ENCODE measurements at places on chromosomes 12 and 14.

GRCh38 chr14:32407130-32407529 is 78.0 kb downstream of the AKAP6 start:
- DNase-seq: no peak

DNA sequence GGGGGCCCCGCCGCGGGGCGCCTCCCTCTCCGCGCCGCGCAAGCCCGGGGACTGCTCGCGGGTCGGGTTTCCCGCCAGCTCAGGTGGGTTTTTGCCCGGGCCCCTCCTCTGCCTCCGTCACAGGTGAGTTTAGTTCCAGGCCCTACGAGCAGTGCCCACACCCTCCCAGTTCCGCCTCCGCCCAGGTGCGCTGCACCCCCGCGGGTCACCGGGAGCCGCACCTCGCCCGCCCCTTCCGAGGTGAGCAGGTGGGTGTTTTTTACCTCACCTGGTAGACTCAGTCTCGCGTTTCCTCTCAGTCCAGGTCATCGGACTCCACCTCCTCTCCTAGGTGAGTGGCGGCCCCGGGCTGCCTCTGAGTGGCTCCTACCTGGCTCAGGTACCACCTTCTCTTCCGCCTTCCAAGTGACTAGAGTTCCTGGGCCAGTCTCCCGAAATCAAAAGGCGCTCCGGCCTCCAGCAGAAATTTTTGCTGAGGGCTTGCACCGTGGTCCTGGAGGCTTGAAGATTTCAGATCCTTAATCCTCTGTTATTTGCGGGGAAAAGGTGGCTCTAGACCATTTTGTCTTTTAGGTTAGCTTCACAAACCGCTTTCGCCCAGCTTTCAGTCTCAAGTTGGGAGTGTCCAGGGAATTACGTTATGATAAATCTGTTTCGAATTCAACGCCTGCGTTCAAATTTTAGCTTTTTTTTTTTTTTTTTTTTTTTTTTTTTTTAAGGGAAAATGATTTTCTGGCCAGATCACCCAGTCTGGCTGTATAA is at the start of gene TMEM30B:
Gene TMEM30B (minus strand): TSS at position 153 of the 762 bp plus-strand sequence. CDS start 191 bp downstream, outside the sequence.
- DNase-seq: no peak

DNA sequence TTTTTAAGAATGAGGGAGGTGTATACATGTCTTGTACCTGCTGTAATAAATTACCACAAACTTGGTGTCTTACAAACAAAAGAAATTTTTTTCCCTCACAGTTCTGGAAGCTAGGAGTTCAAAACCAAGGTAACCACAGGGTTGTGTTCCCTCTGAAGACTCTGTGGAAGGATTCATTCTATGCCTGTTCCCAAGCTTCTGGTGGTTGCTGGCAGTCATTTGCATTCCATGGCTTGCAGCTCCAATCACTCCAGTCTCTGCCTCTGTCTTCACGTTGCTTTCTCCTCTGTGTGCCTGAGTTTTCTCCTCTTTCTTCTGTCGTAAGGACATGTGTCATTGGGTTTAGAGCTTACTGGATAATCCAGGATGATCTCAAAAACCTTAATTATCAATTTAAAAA is 15.4 kb upstream of the ZNF641 start:
- no peak for DNase-seq

GRCh38 chr12:30926243-30927221 is at the start of gene TSPAN11:
TSPAN11 (plus strand) TSS chr12:30926748; CDS start chr12:30953992, 27,244 bp downstream.
- no peak for DNase-seq

DNA sequence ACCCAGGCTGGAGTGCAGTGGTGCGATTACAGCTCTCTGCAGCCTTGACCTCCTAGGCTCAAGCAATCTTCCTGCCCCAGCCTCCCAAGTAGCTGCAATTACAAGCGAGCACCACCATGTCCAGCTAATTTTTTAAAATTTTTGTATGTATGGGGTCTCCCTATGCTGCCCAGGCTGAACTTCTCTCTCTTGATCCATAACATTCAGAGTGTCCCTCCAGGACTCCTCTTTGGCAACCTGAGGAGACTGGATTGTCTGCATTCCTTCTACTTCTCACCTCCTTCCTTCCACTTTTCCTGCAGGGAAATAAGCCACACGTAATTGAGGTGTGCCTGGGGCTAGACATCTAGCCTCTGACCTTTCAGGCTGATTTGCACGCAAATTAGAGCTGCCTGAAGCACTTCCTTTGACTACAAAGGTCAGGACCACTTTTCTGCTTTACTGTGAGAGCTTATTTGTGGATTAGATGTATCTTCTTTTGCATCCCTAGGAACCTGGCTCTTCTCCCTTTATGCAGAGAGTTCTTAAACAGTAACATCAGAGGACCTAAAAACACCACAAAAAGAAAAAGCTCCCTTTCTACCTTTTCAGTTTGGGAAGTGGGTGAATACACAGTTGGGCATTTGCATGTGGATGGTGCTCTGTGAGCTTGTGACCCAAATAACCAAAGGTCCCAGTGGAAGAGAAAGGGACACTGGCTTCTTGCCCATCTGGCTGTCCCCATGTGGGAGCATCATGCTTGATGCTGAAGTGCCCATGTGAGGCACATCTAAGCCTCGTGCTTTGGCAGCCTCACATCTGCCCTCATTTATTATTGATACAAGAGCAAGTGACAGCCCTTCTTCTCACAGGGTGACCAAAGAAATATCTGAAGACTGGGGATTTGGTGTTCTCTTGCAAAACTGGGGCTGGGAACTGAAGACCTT is 33.5 kb downstream of the PYGL start:
- no peak for DNase-seq

GRCh38 chr12:102797528-102797927 is 119.5 kb downstream of the PAH start:
- no peak for DNase-seq

DNA sequence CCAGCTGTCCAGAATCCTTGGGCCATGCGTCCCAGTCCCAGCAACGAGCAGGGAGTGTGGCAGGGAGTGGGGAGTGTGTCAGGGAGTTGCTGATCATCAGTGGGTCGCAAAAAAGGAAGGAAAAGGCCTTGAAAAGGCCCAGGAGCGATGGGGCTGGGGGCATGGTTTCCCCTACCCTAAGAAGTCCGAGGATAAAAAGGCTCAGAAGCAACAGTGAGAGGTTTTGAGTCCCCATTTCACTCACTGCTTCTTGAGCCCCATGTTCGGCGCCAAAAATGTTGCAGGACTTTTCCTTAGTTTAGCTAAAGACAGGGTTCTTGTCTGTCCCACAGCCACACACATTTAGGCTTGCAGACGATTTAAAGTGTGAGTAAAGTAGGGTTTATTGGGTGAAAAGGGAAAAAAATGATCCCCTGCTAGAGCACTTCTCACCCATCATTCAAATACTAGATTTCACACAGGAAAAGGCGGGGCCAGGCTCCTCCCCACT is 189.5 kb downstream of the KCNC2 start:
- no peak for DNase-seq

- no peak for DNase-seq
These were observed 74.3 kb upstream of the PRMT8 start for GRCh38 chr12:3416670-3417069.

DNA sequence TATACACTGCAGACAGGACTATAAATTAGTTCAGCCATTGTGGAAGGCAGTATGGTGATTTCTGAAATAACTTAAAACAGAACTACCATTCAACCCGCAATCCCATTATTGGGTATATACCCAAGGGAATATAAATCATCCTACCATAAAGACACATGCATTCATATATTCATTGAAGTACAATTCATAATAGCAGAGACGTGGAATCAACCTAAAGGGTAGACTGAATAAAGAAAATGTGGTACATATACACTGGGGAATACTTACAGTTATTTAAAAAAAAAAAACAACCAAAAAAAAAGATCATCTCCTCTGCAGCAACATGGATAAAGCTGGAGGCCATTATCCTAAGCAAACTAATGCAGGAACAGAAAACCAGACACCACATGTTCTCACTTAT is 473.9 kb downstream of the TRHDE start:
- no peak for DNase-seq

DNA sequence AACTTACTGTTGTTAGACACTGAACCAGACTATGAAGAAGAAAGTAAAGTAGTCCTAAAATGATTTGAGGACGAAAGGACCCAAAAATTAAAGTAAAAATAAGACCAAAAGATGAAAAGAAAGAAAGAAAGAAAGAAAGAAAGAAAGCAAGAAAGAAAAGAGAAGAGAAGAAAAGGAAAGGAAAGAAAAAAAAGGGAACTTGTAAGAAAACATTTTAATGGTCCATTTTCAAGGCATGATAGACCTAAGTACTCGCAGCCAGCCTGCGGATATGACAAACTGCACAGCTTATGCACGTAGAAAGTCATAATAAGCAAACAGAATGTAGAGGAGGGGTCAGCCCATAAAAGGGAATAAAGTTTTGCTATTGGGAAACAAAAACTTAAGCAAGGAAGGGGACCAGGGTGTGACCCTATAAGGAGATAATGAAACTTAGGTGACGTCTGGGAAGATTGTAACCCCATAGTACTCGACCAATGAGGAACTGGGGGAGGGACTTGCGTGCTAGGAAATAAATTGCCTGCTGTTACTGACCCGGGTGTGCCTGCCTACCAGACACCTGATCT is 59.7 kb downstream of the APOBEC1 start:
- no peak for DNase-seq

Measured in C1 segment of cervical spinal cord (tissue), 14 donors.